ENCODE measurements at places on chromosomes 6 and 20.
A peak's percentile ranks its signal among the peaks of the same experiment; 100 is the strongest.

DNA sequence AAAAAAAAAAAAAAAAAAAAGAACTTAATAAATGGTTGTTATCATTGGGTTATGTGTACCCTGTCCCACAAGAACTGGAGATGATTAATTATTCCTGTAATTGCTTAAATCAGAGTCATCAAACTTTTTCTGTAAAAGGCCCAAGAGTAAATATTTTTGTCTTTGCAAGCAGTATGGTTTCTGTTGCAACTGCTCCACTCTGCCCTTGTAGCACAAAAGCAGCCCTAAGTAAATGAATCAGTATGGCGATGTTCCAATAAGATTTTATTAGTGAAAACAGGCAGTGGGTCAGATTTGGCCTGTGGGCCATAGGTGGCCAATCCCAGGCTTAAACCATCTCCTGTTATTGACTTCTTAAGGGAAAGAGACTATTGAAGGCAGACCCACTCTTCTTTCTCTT is 252.7 kb downstream of the TSHZ2 start:
- no peak for ATAC-seq

DNA sequence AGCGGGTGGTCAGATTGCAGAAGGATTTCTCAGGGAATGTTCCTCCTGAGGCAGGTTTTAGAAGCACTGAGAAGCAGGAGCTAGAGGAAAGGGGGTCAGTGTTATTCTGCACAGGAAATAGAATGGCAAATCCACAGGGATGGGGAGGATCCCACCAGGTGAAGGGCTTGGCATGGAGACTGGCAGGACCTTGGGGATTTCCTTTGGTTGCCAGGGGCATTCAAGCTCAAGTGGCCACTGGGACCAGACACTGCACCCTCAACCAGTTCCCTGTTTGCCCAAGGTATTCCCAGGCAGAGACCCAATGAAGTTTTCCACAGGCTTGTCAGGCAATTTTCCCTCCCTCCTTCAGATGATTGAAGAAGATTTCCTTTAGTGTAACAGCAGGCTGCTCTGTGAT is 123.2 kb upstream of the KCNK16 start:
- ATAC-seq, result no peak

- ATAC-seq, result peak; percentile 42
Measured at GRCh38 chr6:157912326-157912725, 69.3 kb upstream of the SYNJ2 start.

- ATAC-seq, result no peak
Measured at GRCh38 chr20:54763366-54763765, 288.0 kb downstream of the DOK5 start.

All from motor neuron (in vitro differentiated cells).